ENCODE measurements at places on chromosomes 12 and 14.

- no peak for DNase-seq
These were observed 126.0 kb upstream of the KITLG start for GRCh38 chr12:88706286-88706685.

DNA sequence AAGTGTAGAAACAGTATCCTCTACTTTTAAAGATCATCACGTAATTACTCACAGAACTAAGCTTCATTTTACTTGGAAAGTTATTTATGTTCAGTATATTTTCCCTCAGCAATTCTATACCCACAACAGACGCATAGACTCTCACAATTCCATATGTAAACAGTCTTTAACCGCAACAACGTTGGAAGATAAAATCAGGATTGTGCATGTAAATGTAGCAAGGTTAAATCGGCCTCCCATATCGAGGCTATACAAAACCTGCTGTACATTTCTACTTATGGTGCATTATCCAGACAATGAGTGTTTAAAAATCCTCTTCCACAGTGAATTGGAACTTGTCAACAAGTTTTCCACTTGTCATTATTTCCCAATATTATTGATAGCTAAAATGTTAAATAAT, 581.1 kb downstream of the SLC16A7 start:
- DNase-seq, result no peak

DNA sequence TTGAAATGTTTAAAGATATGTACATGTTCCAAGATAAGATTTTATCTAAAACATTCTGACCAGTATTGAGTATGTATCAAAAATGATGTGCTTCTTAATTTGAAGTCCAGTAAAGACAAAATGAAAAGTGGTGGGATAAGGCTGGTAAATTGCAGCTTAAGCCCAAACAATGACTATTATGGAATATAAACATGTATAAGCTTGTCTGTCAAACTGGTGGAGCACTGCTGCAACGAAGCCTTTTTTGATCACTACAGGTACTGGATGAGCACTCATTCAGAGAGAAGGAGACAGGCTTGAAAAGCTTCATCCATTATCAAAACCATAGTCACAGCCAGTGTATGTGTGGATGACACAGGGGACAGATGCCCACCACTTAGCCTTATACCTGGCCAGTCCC, 138.4 kb downstream of the ATP23 start:
- no peak for DNase-seq

DNA sequence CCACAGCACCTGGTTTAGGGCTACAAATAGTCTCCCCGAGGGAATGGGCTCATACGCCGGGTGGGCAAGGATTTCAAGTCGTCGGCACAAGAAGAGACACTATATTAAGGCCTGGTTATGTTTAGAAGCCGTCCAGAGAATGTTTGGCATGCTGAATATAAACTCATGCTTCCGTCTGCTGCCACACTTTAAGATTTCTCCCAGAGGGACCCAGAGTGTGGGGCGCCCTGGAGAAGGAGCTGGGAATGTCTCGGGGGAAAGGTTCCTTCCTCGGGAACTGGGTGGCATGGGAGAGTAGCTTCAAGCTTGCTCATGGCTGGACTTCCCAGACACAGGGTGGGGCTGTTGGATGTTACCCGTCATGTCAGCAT, 295.7 kb downstream of the CACNA1C start:
- DNase-seq, result no peak

DNA sequence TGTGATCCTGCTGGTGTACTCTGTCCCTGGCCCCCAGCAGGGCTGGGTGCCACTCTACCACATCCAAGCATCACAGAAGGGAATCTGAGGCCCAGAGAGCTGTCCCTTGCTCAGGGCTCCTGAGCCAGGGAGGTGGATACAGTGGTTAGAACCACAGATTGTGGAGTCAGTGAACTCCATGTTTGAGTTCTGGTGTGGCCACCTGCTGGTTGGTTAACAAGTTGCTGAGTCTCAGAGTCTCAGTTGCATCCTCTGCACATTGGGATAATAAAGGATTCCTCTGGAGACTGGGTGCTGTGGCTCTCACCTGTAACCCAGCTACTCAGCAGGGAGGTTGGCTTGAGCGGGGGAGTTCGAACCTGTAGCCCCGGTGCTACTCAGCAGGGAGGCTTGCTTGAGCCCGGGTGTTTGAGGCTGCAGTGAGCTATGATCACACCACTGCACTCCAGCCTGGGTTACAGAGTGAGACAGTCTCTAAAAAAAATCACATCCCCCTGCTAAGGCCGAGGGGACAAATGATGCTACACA, 39.4 kb downstream of the MVK start:
- DNase-seq, result peak; percentile 20

DNA sequence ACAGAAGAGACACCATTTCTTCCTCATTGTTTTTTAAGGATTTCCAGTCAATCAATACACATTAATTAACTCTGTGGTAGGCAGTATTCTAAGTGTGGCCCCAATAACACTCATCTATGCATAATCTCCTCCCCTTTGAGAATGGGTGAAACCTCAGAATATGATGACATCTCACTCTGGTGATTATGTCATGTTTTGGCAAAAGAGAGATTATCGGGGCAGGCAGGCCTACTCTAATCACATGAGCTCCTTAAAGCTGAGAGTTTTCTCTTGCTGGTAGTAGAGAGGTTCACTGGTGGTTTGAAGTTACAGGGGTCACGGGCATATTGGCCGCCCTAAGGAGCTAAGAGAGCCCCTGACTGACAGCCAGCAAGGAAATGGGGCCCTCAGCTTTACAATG, 7.1 kb upstream of the LGMN start:
- no peak for DNase-seq

GRCh38 chr12:124125203-124125871, 152.3 kb downstream of the ZNF664 start:
- no peak for DNase-seq
